ENCODE measurements at places on chromosomes 1 and 21.
A peak's percentile ranks its signal among the peaks of the same experiment; 100 is the strongest.

GRCh38 chr1:36224537-36225282, 467 bp downstream of the THRAP3 start:
- peak; percentile 92 for DNase-seq

- DNase-seq = no peak
Measured at GRCh38 chr1:39758556-39759435, 12.4 kb downstream of the OXCT2 start.

- no peak for DNase-seq
Measured at GRCh38 chr1:106875622-106876021, 180.9 kb upstream of the PRMT6 start.

- no peak for DNase-seq
Measured at GRCh38 chr1:183000167-183000962, 22.9 kb upstream of the LAMC1 start.

DNA sequence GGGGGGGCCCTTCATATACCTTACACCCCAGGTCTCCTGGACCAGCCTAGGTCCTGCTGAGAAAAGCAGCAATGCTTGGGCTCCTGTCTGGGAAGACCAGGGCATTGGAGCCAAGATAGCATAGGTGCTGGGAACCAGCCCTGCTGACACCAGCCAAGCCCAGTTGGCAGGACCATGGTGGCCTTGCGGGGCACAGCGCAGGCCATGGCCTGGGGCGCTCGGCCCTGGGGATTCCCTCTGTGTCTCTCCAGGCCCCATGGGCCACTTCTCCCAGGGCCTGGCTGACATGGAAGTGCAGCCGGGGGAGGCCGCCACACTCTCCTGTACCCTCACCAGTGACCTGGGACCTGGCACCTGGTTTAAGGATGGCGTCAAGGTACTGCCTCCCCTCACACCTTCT, 23.3 kb downstream of the IGFN1 start:
- DNase-seq = no peak

- DNase-seq = peak; percentile 83
Measured at GRCh38 chr1:159177272-159177907, 6.0 kb downstream of the CADM3 start.

GRCh38 chr1:117600966-117601365, 4.9 kb upstream of the TENT5C start:
- no peak for DNase-seq

DNA sequence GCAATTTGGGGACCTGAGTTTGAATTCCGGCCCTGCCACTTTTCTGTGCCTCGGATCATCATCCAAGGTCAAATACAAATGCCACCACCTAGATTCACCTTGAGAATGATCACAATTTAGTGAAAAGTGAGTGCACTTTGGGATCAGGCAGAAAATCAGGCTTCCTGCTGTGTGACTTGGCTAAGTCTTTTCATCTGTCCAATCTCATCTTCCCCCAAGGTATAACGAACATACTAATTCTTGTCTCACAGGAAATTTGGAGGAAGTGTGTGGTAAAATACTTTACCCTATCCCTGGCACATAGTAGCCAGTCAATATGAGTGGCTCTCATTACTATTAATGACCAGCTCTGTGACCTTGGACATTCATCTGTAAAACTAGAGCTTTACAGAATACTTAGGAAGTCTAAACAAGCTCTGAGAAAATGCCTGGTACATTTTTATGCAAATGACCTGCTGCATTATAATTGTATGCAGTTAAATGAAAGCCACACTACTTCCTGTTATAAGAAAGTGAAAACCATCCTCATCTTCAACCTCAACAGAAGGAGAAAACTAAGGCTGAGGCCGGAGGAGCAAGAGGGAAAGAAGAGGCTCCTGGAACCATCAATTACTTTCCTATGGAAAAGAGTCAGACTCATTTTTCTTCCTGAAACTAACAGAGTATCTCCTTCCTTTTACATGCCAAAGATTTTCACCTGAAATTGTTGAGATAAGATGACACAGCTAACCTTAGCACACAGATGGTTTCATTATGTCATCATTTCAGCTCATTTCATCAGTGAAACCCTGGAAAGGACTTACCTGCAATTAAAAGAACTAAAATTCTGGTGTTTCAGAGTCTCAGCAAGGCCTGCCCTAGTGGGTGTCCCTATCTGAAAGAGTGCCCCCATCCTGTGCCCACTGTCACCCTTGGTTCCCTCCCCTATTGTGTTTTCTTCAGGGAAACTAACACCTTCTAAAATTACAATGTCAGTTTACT, 32.6 kb upstream of the RGS8 start:
- DNase-seq = no peak

GRCh38 chr1:167808104-167808503, 86.3 kb downstream of the MPZL1 start:
- no peak for DNase-seq

- DNase-seq = no peak
Measured at GRCh38 chr1:10378081-10378841, 20.6 kb upstream of the PGD start.

GRCh38 chr1:34164771-34165391, at the start of gene CSMD2:
CSMD2 (minus strand) TSS chr1:34165230; CDS start chr1:34165097, 133 bp downstream.
- no peak for DNase-seq

- peak; percentile 84 for DNase-seq
Measured at GRCh38 chr1:152034654-152035538, 1.9 kb downstream of the S100A11 start.

DNA sequence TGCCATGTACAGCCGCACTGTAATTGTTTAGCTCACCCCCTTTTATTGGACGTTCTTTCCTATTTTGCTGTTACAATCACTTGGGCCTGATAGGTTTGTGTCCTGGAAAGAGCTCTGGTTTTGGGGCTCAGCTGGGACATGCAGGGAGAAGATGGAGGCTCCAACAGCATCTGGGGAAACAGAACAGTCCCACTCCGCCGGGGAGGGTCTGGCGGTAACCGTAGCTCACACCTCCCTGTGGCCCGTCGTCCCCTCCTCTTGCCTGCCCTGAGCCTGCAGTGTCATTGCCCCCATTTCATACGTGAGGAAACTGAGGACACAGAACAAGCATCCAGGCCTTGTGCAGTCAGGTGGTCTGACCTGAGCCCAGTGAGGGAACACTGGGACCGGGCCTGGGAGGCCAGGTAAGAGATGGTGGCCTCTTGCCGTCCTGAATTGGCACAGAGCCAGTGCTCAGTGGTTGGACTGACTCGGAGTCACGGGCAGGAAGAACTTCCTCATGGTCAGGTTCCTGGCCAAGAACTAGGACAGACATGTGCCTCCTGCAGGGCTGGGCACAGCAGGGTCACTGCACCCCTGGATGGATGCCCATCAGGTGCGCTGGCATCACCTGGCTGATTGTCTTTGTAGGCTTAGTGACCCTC, 41.8 kb downstream of the S100B start:
- no peak for DNase-seq

DNA sequence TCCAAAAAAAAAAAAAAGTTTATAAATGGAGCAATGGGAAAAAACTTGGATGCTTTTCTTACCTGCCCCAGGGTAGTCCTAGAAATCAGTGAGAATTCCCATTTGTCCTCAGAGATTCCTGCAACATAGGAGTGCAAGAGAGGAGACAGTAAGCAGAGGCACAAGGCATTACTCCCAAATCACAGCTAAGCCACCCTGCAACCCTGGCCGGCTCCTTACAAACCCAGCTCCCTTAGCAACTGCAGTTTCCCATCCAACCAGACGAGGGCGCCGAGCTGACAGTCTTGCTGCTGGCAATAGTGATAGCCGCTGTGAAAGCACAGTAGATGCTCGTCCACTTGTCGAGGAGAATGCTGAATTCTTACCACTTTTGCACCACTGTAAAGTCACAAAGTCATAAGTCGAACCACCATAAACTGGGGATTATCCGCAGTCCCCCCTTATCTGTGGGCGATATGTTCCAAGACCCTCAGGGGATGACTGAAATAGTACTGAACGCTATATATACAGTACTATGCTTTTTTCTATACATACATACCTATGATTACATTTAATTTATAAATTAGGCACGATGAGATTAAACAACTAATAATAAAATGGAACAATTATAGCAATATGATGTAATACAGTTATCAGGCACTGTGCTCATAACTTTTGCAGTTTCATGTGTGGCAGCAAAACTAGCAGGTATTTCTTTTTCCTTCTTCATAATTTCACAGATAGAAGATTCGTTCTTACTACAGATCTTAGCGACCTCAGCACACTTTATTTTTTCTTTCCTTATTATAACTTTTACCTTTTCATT, 6.0 kb upstream of the PITHD1 start:
- peak; percentile 90 for DNase-seq

DNA sequence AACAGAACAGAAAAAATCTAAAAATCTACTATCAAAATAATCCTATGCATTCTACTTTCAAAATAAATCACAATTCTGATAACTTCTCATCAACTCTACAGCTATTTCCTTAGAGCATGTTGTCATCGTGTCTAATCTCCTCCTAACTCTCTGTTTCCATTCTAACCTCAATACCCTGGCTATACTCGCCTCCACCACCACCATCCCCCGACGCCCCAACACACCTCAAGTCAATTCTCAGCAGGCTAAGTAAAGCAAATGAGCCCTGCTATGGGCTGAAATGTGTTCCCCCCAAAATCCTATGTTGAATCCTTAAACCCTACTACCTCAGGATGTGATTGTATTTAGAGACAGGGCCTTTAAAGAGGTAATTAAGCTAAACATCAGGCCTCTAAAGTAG, 34.6 kb downstream of the NRDC start:
- DNase-seq = no peak

- no peak for DNase-seq
Measured at GRCh38 chr1:188489336-188490112, 1660.8 kb downstream of the PLA2G4A start.

DNA sequence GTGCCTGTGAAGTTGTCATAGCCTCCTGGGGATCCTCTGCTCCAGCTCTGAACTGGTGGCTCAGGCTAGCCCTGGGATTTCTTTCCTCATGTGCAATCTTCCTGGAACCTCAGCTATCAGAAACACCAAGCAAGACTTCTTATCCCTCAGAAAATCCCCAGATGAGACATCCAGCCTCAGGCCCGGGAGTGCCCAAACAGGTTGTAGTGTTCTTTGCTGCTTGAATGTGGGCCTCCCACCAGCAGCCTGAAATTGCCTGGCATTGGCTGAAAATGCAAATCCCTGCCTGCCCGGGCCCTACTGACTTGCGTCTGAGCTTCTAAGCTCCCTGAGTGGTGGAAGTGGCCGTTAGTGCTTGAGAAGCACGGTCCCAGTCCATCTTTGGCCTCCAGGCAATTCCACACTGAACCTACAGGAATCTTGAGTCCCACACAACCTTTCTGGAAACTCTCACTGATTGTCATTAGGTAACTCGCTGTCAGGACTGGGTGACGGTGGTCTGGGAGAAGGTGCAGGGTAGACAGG, 146.8 kb downstream of the ZBTB18 start:
- no peak for DNase-seq

DNA sequence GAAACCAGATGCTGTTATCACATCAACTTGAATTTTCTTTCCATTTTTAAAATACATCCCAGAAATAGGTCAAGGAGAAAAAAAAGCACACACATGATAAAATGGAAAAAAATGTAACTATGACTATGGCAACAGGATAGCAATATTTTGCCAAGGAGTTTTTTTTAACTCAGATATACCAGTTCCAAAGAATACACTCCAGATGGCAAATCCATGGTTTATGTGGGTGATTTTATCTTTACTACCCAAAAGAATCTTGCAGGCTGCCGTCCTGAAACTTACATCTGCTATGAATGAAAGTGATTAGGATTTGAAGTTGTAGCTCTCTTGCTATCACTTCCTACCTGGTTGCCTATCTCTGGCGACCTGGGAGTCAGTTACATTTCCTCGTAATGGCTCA, 91.0 kb upstream of the PLPPR4 start:
- DNase-seq = no peak

DNA sequence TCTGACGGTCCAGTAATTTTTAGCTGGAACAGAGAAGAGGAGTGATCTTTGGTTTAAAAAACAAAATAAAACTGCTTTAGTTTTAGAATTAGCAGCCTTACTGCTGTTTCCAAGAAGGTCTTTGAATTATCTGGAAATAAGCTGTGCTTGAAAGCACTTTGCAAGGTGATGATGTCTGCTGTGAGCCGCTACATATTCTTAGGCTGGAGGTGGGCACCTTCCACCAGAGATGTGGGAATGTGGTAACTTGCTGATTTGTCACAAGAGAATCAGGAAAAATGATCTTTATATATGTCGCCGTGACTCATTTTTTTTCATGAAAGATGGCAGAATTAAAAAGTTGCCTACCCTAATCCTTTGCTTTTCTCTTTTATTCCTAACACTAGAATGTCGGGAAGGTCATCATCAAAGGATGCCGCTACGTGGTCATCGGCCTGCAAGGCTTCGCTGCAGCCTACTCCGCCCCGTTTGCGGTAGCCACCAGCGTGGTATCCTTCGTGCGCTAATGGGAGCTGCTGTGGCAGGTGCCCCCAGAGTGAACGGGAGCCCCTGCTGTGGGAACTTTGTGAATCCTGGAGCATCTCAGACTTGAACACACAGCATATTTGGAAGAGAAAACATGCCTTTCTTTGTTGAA, 6.2 kb downstream of the C1orf115 start:
- DNase-seq = no peak

GRCh38 chr1:110774398-110774797, 98.5 kb upstream of the CD53 start:
- DNase-seq = no peak

- no peak for DNase-seq
Measured at GRCh38 chr1:41758904-41759548, 159.7 kb downstream of the HIVEP3 start.

- peak; percentile 24 for DNase-seq
Measured at GRCh38 chr1:156765666-156766065, 1.7 kb upstream of the PRCC start.

DNA sequence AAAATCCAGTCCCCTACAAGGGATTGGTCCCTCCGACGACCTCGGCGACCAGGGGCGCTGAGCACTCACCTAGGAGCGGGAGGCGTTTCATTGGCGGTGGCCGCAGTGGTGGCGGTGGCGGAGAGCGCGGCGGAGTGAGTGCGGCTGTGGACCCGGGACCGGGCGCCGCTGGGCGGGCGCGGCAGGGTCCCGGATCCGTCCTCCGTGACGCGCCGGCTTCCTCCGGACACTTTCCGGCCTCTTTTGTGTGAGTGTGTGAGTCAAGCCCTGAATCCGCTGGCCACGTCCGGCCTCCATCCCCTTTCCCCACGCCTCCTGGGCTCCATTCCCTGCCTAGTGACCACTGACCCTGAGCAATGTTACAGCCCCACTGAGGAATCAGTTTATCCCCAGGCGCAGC, at the start of gene ADGRL4:
Gene ADGRL4, minus strand, starts transcription at position 167 of the 400 bp plus-strand sequence. Its CDS starts 76 bp downstream, at position 91.
- no peak for DNase-seq

GRCh38 chr21:33047231-33047630, 21.5 kb downstream of the OLIG2 start:
- DNase-seq = no peak

DNA sequence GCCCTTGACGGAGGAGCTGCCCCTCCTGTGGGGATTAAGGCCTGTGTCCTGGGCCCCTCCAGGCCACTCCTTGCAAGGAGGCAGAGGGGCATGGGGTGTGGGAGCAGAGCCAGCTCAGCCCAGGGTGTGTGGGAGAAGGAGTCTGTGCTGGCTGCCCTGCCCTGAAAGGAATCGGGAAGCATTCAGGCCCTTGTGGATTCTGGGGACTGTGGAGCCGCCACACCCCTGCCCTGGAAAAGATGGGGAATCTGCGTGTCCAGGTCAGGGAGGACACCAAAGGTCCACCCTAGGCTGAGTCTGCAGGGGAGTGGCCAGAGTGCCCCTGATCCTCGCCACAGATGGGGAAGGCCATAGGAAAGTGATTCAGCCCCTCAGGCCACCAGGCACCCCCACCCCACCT, 16.5 kb upstream of the PRDM16 start:
- DNase-seq = no peak

Measured in hematopoietic multipotent progenitor cell treated with erythropoietin and hydrocortisone succinate and interleukin-3 and kit ligand, for 8 days (in vitro differentiated cells).